ENCODE measurements at places on chromosomes 12 and 14. TPM values are rescaled to one million over a fixed set of nuclear protein-coding genes. Genes with fewer than 3 reads are reported as not detected.

Gene CHST11
- 9.9 TPM for total RNA-seq

Gene RFLNA
- 0.82 TPM for total RNA-seq

Gene ETFBKMT
- 6.9 TPM for total RNA-seq

DNA sequence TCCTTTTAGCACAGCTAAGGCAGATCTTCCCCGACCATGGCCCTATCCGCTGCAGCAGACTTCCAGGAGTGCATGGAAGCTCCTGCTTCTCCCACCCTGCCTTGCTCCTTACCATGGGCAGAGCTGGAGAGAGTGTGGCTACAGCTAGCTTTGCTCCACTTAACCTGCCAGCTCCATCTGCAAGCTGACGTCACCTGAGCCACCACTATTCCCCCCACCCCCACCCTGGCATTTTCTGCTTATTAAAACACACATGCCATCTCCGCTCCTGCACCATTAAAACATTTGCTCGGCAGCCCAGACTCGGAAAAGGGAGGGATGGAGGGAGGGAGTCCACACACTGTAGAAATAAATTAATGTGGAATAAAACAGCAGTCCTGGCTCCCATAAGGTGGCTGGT lies 67.8 kb downstream of the TUNAR start:
- no peak for DNase-seq

DNA sequence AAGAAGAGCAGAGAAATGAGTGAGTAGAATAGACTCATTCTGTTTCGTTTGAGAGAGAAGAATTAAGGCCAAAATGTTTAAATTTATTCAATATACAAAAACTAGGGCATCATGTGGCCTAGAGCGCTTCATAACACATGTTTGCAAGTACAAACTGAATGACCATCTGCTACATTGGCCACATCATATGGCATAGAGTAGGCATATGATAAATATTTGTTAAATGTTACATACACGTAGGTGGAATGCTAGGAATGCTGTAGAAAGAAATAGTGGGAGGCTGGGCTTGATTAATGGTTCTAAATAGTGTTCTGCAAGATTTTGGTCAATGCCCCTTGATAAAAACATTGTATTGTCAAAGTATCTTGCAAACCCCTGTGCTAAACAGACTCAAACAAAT lies 10.8 kb downstream of the MGP start:
- DNase-seq, result no peak

Measured in right cardiac atrium (tissue), 5 donors.